Liver (tissue), 10 donors: ENCODE measurements at places on chromosomes 7 and 10. TPM values are rescaled to one million over a fixed set of nuclear protein-coding genes. Genes with fewer than 3 reads are reported as not detected.
A peak's percentile ranks its signal among the peaks of the same experiment; 100 is the strongest.

GRCh38 chr10:71212318-71213126, at the start of gene UNC5B:
UNC5B (plus strand) TSS chr10:71212570; CDS start chr10:71212986, 416 bp downstream.
- H3K27ac ChIP-seq = peak within 1 kb of the TSS; percentile 57
- peak within 1 kb of the TSS; percentile 5 for H3K4me3 ChIP-seq
- H3K4me1 ChIP-seq = peaks cover 18% of the 10 kb centered on the region
- H3K27me3 ChIP-seq = peaks cover 2% of the 10 kb centered on the region
- DNase-seq = peak; percentile 78

DNA sequence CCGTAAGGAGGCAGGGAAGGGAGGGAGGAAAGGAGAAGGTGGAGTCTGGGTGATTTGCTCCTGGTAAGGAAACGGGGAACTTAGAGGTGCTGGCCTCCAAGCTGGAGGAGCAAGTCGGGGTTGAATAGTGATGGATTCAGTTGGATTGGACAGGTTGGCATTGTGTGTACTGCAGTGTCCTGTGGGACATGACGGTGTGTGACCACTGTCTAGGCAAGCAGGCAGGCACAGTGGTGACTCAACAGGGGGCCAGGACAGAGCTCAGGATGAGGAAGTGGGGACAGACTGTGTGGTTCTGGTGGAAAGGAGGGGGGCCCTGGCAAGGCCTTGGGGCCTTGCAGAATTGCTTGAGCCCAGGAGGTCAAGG, 48.8 kb downstream of the COL26A1 start:
- H3K27me3 ChIP-seq = no peaks in the 10 kb centered on the region
- no peak overlapping the region for H3K27ac ChIP-seq
- H3K4me1 ChIP-seq = peaks cover 6% of the 10 kb centered on the region

- no peaks in the 10 kb centered on the region for H3K4me1 ChIP-seq
- H3K27ac ChIP-seq = no peak overlapping the region
- DNase-seq = no peak
- peaks cover 3% of the 10 kb centered on the region for H3K27me3 ChIP-seq
- H3K36me3 ChIP-seq = no peaks in the 10 kb centered on the region
- no peak overlapping the region for H3K4me3 ChIP-seq
These were observed 37.7 kb upstream of the R3HCC1L start for GRCh38 chr10:98096731-98097130.

DNA sequence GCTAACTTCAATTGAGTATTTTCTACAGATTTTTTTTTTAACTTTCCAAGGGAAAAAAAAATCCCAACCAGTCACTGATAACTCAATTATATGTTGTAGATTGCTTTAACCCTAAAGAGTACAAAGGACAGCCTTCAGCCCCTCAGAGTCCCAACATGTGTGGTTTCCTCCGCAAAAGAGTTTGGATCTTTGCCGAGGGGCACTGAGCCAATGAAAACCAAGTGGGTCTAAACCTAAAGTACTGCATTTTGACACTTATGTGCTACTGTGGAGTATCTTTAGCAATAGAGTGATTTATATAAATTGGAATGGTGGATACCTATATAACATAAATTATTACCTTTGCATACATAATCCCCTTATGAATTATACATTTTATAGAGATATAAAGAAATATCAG, 91.5 kb downstream of the SEMA3D start:
- H3K4me1 ChIP-seq = no peaks in the 10 kb centered on the region
- no peaks in the 10 kb centered on the region for H3K27me3 ChIP-seq
- H3K27ac ChIP-seq = no peak overlapping the region
- DNase-seq = no peak
- H3K4me3 ChIP-seq = no peak overlapping the region
- no peaks in the 10 kb centered on the region for H3K36me3 ChIP-seq

DNA sequence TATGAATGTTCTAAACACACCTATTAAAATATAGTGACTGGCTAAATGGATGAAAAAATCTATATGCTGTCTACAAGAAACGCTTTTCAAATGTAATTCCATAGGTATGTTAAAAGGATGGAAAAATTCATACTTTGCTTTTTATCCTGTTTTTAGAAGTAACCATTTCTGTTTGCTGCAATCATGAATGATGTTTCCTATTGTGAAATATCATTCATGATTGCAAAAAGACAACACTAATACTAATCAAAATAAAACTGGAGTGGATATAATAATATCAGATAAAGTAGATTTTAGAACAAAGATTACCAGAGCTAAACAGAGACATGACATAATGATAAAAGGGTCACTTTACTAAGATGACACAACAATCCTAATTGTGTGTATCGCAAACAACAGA, 138.2 kb downstream of the FANK1 start:
- no peaks in the 10 kb centered on the region for H3K27me3 ChIP-seq
- H3K27ac ChIP-seq = no peak overlapping the region
- DNase-seq = no peak
- no peaks in the 10 kb centered on the region for H3K36me3 ChIP-seq

DNA sequence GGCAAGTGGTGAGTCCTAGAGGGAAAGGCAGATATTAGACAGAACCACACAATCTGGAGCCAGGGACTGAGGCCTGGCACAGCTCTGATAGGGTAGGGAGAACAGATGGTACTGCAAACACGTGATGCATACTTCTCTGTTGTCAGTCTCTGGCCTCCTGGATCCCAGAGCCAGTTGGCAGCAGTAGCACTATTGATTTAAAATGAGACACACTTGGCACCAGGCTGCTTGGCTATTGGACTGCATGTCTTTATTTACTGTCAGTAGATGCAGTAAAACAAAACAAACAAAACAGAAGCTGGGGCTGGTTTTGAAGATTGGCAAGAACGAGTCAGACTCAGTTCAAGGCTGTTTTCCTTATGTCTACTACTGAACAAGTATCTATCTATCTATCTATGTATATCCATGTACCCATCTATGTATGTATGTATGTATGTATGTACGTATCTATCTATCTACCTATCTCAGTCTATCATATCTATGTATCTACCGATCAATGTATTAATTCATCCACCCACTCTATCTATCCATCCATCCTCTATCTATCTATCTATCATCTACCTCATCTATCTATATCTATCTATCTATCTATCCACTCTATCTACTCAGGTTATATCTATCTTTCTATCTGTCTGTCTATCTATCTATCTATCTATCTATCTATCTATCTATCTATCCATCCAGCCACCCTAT, 23.4 kb upstream of the MGAM2 start:
- H3K27me3 ChIP-seq = no peaks in the 10 kb centered on the region
- DNase-seq = no peak
- peaks cover 14% of the 10 kb centered on the region for H3K4me1 ChIP-seq
- peak overlapping the region; percentile 10 for H3K27ac ChIP-seq

DNA sequence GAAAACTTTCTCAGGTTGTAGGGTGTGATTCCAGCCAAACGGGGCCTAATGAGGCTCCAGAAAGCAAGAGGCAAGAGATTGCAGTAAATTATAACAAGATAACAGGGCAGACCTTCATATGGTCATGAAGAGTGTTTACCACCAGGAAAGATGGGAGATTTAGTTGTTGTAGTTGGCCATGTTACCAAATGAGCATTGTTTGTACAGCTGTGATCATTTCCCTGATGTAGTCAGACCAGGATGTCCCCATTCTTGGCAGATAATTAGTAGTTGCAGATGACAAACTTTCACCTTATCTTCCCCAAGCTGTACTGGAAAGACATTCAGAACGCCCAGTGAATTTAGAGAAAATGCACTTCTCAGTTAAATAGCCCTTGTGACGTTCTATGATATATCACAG, 630.8 kb downstream of the ANKRD7 start:
- no peak for DNase-seq
- H3K36me3 ChIP-seq = no peaks in the 10 kb centered on the region
- no peak overlapping the region for H3K4me3 ChIP-seq
- no peak overlapping the region for H3K27ac ChIP-seq
- no peaks in the 10 kb centered on the region for H3K4me1 ChIP-seq
- no peaks in the 10 kb centered on the region for H3K27me3 ChIP-seq

DNA sequence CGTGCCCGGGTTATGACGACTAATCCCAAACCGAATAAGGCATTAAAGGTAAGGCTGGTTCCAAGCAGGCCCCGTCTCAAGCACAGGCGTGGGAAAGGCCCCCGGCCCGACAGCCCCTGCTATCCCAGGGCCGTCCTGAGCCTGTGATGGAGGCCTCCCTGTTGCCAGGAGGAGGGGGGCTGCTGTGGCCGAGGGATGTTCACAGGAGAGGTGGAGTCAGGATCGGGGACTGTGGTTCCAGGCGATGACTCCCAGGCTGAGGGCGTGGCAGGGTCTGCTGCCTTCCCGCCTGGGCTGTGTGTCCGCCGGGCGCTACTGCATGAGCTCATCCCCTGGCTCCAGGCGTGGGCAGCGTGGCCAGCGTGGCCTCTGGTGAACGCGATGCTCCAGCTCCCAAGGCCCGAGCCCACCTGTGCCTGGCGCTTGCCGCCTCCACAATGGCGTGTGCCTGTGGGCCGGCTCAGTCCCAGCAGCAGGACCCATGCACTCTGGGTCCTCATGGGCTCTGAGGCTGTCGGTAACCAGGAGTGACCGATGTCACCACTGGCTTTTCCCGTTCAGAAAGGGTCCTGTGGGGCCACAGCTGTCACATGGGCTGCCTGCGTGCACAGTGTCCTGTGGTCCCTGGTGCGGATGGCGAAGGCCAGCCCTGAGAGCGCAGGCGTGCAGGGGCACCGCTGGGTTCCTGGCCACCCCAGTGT, 8.8 kb downstream of the MAFK start:
- peaks cover 12% of the 10 kb centered on the region for H3K36me3 ChIP-seq
- H3K4me3 ChIP-seq = no peak overlapping the region
- H3K27ac ChIP-seq = no peak overlapping the region
- no peaks in the 10 kb centered on the region for H3K27me3 ChIP-seq

GRCh38 chr10:31602541-31603234, 283.7 kb downstream of the ZEB1 start:
- peaks cover 5% of the 10 kb centered on the region for H3K4me1 ChIP-seq
- no peaks in the 10 kb centered on the region for H3K27me3 ChIP-seq
- H3K27ac ChIP-seq = peak overlapping the region; percentile 73
- H3K36me3 ChIP-seq = no peaks in the 10 kb centered on the region

GRCh38 chr10:35320341-35320740, 16.0 kb upstream of the CCNY start:
- H3K4me1 ChIP-seq = no peaks in the 10 kb centered on the region
- DNase-seq = no peak
- H3K36me3 ChIP-seq = no peaks in the 10 kb centered on the region
- no peak overlapping the region for H3K27ac ChIP-seq

DNA sequence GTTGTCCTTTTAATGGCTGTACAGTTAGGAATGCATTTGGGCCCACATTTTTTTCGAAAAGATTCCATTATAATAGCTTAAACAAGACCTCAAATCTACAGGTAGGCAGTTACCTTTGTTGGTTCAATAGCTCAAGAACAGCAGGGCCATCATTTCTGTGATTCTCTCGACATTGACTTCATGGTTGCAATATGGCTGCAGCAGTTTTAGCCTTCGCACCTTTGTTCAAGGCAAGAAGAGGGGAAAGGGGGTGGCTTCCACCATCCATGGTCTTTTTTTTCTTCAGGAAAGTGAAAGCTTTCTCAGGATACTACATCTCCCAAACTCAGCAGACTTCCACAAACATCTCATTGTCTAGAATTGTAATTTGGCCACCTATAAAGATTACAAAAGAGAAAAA, 2.2 kb upstream of the KBTBD2 start:
- DNase-seq = no peak
- H3K4me1 ChIP-seq = peaks cover 17% of the 10 kb centered on the region
- H3K27ac ChIP-seq = no peak overlapping the region
- H3K27me3 ChIP-seq = no peaks in the 10 kb centered on the region
- no peak overlapping the region for H3K4me3 ChIP-seq

DNA sequence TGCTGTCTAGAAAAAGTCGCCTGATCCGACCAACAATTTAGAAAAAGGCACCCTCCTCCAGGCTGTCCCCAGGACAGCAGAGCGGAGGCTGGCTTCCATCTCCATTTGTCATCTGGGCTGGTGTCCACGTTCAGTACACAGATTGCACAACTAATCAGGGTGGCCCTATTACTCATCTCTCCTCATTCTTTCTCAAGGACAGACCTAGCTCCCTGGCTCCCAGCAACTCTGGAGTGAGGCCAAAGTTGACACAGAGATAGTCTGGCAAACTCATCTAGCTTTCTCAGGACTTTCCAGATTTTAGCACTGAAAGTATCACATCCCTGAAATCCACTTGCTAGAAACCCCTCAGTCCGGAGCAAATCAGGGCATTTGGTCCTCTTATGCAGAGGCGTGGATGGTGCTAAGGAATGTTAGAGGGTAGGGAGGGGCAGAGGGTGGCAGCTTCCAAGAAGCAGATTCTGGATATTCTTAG, 75.1 kb downstream of the DNAH11 start:
- H3K4me3 ChIP-seq = no peak overlapping the region
- no peak for DNase-seq
- H3K36me3 ChIP-seq = no peaks in the 10 kb centered on the region
- no peaks in the 10 kb centered on the region for H3K27me3 ChIP-seq
- peak overlapping the region; percentile 25 for H3K27ac ChIP-seq

DNA sequence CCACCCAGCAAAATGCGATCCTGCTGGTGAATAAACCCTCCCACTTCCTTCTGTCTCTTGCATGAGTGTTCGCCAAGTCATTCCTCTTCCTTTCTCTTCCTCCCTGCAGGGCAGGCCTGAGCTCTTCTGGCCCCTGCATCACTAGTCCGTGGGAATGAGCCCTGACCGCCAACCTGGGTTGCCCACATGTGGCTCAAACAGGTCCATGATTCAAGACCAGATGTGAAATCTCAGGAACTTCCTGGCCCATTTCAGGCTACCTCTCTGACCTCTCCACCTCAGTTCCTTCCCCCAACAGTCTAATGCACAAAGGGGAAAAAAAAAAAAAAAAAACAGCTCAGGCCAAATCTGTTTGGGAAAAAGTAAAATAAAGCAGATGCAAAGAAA, 5.4 kb upstream of the YWHAG start:
- H3K27me3 ChIP-seq = no peaks in the 10 kb centered on the region
- H3K4me1 ChIP-seq = peaks cover 8% of the 10 kb centered on the region

GRCh38 chr7:85033263-85033662, 153.6 kb downstream of the SEMA3D start:
- no peak for DNase-seq
- H3K4me1 ChIP-seq = no peaks in the 10 kb centered on the region
- H3K27ac ChIP-seq = no peak overlapping the region
- no peaks in the 10 kb centered on the region for H3K36me3 ChIP-seq
- no peak overlapping the region for H3K4me3 ChIP-seq

DNA sequence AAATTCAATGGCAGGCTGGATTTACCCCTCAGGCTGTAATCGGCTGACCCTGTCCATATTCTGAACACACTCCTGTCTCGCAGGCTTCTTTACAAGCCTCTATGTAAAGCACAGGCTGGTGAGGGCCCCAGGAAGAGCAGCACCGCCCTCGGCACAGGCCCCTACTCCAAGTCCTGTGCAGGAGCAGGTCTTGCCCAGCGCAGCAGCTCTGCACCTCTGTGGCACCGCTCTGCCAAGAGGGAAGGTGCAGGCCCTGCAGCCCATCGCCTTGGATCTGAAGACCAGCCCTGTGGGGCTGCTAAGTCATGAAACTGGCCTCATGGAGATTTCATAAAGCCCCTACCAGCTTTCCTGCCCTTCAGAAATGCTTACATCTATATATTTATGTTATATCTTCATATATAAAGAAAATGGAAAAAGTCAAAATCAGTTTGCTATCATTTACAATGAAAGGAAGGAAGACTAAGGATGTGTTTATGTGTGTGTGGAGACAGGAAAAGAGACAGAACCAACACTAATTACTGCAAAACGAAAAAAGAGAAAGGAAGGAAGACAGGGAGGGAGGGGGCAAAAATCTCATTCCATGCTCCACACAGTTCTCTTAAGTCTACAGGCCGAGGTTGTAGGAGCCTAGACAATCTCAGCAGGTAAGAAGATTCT, 9.6 kb downstream of the TMEM176B start:
- H3K4me1 ChIP-seq = peaks cover 21% of the 10 kb centered on the region
- peaks cover 10% of the 10 kb centered on the region for H3K36me3 ChIP-seq
- H3K4me3 ChIP-seq = no peak overlapping the region

NUP42 gene
- total RNA-seq = 24.4 TPM

KCND2 gene
- total RNA-seq = 0.08 TPM

TLX1 gene
- 0.79 TPM for total RNA-seq

ATRNL1 gene
- 26.9 TPM for total RNA-seq

CLDN4 gene
- 1.4 TPM for total RNA-seq

GAD2 gene
- total RNA-seq = not detected

C10orf62 gene
- 3.0 TPM for total RNA-seq
